ENCODE measurements at places on chromosomes 11 and 22.

- no peak for DNase-seq
These were observed 8.1 kb downstream of the APOL6 start for GRCh38 chr22:35656284-35656752.

GRCh38 chr11:90148900-90149299 lies 14.4 kb downstream of the NAALAD2 start:
- DNase-seq, result no peak

GRCh38 chr11:13448876-13449275 lies 14.1 kb downstream of the BTBD10 start:
- DNase-seq, result no peak

GRCh38 chr11:84812471-84812969 lies 814.6 kb downstream of the DLG2 start:
- DNase-seq, result no peak

- DNase-seq, result no peak
These were observed 35.7 kb downstream of the SERPIND1 start for GRCh38 chr22:20809538-20810185.

DNA sequence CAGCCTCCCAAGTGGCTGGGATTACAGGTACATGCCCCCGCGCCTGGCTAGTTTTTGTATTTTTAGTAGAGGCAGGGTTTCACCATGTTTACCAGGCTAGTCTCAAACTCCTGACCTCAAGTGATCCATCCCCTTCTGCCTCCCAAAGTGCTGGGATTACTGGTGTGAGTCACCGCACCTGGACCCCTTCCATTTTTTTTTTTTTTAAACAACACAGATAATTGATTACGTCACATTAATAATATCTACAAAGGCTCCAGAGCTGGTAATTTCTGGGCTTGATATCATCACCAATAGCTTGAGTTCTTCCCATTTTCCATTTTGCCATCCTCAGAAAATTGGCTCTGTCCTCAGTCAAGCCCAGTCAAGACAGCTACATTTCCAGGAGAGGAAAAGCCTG lies 7.2 kb downstream of the TTLL1 start:
- no peak for DNase-seq

GRCh38 chr11:123135863-123136446 lies 59.1 kb downstream of the CLMP start:
- no peak for DNase-seq

DNA sequence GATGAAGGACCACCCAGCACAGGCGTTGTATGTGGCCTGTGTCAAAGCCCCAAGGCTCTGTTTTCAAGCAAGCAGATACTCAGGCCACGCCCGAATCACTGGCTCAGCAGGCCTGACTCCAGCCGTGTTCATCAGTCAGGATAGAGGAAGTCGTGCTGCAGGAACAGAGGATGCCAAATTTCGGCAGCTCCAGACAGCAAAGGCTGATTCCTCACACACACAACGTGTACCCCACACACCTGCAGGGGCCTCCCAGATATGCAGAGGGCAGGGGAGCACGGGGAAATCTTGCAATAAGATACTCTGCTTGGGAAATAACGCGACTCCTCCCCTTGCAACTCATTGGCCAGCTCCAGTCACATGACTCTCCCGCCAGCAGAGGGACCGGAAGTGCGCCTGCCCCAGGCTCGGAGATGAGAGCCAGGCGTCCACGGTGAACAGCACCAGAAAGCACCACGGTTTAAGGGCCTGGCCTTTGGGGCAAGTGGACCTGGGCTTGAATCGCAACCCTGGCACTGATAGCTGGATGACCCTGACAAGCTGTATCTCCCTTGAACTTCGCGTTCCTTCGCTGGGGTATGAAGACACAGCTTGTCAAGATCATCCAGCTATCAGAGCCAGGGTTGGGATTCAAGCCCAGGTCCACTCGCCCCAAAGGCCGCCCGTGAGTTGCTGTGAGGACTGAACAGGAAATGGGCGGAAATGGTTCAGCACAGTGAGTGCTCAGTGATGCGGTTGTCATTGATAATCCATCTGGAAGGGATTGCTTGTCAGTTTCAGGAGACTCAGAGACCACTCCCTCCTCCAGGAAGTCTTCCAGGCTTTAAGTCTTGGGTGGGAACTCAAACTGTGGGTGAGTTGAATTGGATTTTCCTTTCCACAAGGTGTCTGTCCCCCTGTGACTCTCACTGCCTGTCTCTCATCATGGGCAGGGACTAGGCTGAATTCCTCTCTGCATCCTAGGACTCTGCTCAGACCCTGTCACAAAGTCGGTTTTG lies 88.5 kb downstream of the MYEOV start:
- DNase-seq, result no peak

GRCh38 chr11:63274776-63275175 lies 31.4 kb upstream of the SLC22A25 start:
- DNase-seq, result no peak

DNA sequence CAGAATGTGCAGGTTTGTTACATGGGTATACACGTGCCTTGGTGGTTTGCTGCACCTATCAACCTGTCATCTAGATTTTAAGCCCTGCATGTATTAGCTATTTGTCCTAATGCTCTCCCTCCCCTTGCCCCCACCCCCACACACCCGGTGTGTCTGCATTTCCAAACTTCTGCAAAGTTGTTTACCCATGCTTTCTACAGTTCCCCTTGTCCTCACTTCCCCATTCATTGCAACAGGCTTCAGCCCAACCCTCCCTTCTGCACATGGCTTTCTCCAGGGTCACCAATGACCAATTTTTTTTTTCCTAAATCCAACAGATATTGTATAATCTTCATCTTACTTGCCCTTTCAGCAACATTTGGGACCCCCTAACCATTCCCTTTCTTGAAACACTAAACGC lies 32.0 kb upstream of the NUP50 start:
- no peak for DNase-seq

- no peak for DNase-seq
These were observed 17.8 kb upstream of the CCDC179 start for GRCh38 chr11:22878039-22878438.

DNA sequence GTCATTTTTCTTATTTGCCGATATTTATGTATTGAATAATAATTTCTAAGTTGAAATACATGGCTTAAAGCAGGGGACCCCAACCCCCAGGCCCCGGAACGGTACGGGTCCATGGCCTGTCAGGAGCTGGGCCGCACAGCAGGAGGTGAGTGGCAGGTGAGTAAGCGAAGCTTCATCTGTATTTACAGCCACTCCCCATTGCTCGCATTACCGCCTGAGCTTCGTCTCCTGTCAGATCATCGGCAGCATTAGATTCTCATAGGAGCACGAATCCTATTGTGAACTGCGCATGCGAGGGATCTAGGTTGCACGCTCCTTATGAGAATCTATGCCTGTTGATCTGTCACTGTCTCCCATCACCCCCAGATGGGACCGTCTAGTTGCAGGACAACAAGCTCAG lies 4.5 kb downstream of the ZMAT5 start:
- no peak for DNase-seq

DNA sequence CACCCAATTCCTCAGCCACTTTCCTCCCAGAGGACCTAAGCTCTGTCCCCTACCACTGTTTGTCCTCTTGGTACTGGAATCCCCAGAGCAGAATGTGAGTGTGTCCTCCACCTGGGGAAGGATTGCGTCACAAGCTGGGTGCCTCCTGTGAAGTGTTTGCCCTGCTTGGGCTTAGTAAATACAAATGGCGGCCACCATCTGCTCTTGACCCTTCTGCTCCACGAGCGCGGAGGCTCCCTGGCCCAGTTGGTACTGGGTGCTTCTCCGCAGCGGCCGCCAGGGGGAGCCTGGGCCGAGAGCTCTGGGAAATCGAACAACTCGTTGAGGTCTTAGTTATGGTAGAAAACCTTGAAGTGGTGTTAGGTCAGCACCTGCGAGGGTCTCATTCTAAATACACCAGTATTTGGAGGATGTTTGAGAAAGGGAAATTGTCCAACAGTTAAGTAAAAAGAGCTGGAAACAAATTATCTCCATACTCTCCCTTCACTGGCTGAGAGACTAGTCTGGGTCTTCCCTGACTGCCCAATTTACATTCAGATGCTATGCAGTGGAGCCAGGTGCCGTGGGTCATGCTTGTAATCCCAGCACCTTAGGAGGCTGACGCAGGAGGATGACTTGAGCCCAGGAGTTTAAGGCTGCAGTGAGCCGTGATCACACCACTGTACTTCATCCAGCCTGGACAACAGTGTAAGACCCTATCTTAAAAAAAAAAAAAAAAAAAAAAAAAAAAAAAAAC lies 74.6 kb upstream of the TEAD1 start:
- DNase-seq, result peak; percentile 19

- DNase-seq, result no peak
These were observed 476.7 kb upstream of the CCDC179 start for GRCh38 chr11:23336961-23337360.

- DNase-seq, result no peak
These were observed 110.0 kb upstream of the PAX6 start for GRCh38 chr11:31921081-31921480.

DNA sequence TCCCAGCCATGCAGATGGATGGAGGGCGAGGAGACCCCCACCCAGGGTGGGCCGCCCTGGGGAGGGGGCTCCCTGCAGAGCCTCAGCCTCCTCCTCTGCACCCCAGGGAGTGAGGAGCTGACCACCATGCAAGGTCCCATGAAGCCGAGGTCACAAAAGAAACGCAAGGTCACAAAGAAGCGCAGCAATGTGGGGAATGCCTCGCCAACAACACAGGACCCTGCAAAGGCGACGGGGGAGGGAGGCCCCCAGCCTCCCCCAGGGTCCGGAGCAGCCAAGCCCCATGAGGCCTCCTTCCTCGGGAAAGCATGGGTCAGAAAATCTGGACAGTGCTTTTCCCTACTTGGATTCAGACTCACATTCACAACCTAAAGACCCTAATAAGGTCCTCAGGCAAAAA lies 191.5 kb downstream of the BRD1 start:
- DNase-seq, result no peak

DNA sequence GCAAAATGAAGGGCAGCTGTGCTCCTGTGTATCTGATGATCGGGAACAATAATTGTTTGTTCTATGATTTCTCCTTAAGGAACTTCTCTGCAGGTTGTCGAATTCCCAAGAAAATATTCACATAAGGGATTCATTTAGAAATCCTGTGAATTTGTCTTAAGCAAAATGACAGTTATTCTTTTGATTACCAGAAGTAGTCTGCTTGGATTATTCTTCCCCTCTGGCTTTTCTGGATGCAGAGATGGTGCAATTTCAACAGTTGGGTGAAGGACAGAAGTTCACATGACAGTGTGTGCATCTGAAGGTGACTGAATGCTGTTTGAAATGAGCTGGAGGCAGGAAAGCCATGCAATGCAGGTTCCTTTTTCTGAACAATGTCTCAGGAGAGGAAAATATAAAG lies 137.2 kb upstream of the MTMR2 start:
- DNase-seq, result no peak

- no peak for DNase-seq
These were observed 22.9 kb downstream of the TUB start for GRCh38 chr11:8103909-8104308.

DNA sequence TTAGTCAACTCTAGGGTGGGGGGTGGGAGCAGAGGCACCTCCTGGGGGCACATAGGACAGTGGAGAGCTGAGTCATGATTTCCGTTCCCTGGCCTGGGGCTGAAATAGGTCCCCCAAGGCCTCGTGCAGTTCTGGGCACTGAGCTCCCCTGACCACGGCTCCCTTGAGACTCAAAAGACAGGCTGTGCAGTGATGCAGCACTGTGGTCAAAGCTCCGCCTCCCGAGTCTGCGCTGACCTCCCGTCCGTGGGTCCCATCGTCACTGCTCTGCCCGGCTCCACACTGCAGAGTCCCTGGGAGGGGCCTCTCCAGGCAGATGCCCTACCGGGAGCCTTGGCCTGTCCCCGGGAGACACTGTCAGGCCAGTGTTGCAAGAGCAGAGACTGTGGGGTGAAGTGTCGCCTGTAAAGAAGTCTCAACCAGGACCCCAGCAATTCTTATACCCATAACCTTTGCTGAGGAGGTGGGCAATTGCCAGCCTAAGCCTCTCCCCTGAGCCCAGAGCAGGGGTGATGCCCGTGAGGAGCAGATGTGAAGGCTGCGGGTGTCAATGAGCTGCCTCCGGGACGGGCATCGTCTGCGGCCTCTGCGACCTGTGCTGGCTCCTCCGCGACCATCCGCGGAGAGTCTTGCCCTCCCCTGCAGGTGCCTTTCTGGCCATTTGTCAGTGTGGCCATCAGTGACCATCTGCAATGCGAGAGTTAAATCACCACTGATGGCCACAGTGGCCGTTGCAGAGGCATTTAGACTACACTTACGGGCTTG lies 877.3 kb downstream of the BRD1 start:
- DNase-seq, result no peak

DNA sequence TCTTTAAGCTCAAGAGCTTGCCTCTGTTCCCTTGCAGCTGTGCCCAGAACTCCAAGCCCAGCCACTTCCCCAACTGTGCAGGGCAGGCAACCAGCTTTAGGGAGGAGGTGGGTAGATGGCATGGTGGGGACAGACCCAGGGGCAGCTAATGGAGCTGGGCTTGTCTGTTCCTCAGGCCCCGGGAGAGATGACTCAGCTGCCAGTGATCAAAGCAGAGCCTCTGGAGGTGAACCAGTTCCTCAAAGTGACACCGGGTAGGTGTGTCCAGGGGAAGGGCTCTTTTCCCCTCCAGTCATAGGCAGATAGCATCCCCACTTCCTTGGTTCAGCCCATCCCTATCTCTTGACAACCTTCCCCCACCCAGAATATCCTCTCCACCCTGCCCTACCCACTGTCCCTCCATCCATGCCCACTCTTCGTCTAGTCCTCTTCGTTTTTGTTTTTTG lies 32.4 kb downstream of the CREB3L1 start:
- DNase-seq, result no peak
